Activated CD4-positive, alpha-beta T cell treated with anti-CD3 and anti-CD28 coated beads, Interleukin-2, Interleukin-4, amounts not matched to agents 100 ng/mL and 50 ng/mL, durations not matched to agents 16 hours and 8 hours (primary cell): ENCODE measurements at places on chromosomes 3 and 15.

GRCh38 chr3:98967758-98968157 is 66.3 kb upstream of the DCBLD2 start:
- DNase-seq, result no peak

- no peak for DNase-seq
Measured at GRCh38 chr15:66115568-66116206, 137.9 kb downstream of the MEGF11 start.

DNA sequence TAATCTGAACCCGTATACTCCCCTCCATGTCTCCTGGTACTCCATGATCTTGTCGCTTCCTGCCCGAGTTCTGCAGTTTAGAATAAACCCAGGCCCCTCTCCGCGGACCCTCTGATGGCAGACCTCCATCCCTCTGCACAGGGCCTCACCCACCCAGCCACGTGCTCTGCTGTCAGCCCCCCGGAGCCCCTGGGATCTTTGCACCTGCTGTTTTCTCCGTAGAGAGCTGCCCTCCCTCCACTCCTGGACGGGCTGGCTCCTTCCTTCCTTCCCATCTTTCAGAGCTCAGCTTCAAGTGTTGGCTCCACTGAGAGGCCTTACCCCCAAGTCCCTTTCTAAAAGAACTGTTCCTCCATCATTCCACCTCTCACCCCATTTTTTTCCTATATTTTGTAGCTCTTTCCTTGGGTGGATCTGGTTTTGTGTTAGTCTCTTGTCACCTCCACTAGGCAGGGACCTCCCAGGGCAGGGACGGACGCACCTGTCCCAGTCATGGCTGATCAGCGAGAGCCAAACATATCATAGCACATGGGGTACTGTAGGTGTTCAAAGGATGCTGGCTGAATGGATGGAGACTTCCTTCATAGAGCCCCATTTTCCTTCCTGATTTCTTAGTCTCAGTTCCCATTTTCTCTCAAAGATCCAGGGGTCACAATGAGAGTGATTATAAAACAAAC is 106.6 kb downstream of the VGLL4 start:
- no peak for DNase-seq

- peak; percentile 19 for DNase-seq
Measured at GRCh38 chr3:142098964-142099363, 50.4 kb downstream of the TFDP2 start.

GRCh38 chr3:18079062-18079461 is 336.6 kb upstream of the TBC1D5 start:
- DNase-seq, result no peak

- no peak for DNase-seq
Measured at GRCh38 chr15:81286621-81287121, 37.3 kb downstream of the STARD5 start.

DNA sequence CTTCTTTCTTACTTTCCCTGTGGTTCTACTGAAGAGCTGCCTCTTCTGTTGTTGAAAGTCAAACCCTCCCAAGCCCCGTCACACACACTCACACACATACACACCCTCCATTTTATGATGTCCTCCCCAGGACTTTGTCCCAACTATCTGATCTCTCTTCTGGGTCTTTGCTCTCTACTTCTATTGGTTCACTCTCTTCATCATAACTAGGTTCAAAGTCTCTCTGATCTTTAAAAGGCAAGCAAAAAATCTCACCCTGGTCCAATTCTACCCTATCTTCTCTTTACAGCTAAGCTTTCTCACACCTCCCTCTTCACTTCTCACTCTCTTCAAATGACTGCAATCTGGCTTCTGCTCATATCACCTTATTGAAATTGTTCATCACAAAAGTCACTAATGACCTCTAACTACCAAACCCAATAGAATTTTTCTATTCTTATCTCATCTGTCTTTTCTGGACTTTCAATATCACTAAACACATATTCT is 34.8 kb downstream of the LRRFIP2 start:
- DNase-seq, result peak; percentile 67

- no peak for DNase-seq
Measured at GRCh38 chr15:63502137-63502766, 2.1 kb upstream of the USP3 start.

- DNase-seq, result no peak
Measured at GRCh38 chr3:17738219-17738618, 4.2 kb downstream of the TBC1D5 start.

- DNase-seq, result no peak
Measured at GRCh38 chr15:77839970-77840905, 207.5 kb upstream of the LINGO1 start.

GRCh38 chr15:63210151-63211091 is 21.0 kb downstream of the RAB8B start:
- DNase-seq, result no peak

DNA sequence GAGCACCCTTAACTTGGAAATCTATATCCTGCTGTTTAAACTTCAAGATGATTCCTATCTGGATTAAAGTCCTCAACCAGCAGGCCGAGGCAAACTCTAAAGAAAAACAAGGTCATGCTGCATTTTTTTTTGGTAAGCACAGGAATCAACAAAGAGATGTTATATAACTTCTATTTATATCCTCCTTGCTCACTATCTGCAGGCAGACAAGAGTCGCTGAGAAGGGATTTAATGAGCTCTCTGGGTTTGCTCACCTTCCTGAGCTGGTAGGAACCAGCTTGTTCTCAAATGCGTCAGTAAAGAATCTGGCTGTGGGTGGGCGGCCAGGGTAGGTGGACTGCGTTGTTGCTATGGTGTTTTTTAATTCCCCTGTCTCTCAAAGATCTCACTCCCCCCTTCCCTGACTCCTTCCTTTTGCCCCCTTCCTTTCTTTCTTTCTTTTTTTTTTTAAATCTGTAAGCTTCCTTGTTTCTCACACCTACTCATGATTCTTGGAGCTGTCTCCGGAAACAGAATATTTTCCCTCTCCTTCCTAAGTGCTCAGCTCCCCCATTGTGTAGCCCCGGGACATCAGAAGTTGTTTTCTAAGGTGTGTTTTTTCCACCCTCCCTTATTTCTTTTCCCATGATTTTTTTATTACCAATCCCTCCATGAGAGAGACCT is 228.8 kb upstream of the BHLHE40 start:
- DNase-seq, result no peak

DNA sequence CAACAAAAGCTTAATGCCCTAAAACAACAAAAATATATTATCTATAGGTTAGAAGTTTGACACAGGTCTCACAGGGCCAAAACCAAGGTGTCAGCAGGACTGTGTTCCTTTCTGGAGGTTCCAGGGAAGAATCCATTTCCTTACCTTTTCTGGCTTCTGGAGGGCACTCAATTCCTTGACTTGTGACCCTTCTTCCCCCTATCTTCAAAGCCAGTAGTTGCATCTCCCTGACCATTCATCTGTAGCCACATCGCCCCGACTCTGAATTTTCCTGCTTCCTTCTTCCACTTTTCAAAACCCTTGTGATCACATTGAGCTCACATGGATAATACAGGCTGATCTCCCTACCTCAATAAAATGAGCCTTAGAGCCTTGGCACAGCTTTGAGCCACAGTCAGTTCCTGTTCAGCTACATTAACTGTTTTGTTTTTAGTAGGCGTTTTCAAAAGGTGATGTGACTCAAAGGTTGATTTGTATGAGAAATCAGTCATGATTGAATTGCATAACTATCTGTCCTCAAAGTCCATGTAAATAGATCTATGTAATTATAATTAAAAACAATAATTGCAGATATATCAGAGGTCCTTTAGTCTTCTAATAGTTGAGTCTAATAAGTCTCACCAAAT is 12.4 kb downstream of the PFN2 start:
- peak; percentile 56 for DNase-seq

DNA sequence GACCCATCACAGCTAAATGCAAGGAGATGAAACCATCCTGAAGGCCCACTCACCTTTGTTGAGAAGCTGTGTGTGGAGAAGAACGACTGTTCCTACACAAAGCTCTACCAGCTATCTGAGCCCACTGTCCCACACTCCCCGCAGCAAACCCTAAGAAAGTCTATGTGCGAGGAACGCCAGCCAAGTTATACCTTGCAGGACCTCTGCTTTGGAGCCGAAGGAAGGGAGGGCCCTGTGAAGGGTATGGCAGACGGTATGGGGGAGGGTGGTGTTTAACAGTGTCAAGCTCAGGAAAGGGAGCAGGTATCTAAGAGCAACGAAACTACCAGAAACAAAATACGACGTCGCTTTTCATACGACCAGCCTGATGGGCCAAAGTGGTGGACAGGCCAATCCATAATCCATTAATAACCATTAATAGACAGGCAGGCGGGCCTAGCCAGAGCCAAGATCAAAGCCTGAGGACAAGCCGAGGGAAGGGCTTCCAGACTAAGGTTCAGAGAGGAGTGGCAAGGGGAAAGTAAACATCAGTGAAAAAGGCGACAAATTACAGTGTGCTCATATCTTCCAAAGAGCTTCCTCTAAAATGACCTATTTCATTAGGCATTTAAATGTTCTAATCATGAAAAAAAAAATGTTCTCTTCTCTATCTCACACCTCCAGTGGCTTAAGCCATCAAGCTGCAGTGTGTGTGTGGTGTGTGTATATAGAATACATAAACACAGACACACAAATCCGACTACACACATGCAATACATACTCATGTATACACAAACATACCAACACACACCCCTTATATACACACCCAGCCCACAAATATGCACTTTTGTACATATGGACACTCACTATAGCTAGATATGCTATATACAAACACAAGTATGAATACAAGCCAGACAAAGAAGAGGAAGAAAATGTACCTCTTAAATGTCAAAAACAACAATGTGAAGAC is 43.9 kb downstream of the PTPN23 start:
- DNase-seq, result no peak

DNA sequence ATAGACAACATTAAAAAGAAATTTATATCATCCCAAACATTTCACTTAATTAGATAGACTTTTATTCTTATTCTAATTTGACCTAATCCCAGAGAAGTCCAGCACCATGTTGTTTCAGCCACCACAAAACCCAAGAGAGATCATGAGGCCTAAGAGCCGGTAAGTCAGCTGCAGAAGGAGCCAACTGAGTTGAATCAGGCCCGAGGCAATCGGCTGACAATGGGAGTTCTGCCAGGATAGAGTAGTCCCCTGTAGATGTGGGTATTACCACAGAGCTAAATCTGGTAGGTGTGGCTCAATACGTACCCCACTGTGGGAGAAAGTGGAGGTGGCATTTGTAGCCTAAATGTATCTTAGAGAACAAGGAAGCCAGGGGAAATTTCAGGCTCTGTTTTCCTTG is 49.7 kb upstream of the UMPS start:
- no peak for DNase-seq

DNA sequence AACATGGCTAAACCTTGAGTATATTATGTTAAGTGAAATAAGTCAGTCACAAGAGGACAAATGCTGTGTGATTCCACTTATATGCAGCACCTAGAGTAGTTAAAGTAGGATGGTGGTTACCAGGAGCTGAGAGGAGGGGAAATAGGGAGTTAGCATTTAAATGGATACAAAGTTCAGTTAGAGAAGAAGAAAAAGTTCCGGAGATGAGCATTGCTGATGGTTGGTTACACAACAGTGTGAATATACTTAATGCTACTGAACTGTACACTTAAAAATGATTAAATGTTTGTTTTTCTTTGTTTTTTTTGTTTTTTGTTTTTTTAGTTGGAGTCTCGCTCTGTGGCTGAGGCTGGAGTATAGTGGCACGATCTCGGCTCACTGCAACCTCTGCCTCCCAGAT is 67.7 kb upstream of the OSTN start:
- DNase-seq, result no peak

- no peak for DNase-seq
Measured at GRCh38 chr3:183826448-183827250, 1.3 kb upstream of the MAP6D1 start.

- DNase-seq, result no peak
Measured at GRCh38 chr3:65685621-65686235, 353.0 kb downstream of the MAGI1 start.

DNA sequence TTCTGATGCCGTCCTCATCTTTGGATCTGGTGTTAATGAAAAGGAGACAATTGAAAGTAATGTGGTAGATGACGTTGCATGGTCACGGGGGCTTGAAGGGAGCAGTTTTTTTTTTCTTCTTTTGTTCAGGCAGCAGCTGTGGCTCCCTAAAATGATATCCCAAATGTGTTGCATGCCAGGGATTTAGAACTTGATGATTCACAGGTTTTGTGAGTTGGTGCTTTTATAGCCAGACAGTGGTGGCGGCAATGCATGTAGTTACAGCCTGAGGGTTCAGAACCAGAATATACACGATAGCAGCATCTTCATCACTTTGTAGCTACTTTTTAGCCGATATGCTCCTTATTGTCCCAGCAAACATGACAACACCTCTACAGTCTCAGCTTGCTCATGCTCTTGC is 133.4 kb downstream of the CHST2 start:
- no peak for DNase-seq

DNA sequence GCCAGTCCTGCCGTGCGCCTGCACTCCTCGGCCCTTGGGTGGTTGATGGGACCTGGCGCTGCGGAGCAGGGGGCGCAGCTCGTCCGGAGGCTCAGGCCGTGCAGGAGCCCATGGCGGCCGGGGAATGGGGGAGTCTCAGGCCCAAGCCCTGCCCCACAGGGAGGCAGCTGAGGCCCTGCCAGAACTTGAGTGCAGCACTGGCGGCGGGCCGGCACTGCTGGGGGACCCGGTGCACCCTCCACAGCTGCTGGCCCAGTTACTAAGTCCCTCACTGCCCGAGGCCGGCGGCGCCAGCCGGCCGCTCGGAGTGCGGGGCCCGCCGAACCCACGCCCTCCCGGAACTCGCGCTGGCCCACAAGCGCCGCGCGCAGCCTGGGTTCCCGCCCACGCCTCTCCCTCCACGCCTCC is 190.9 kb upstream of the MME start:
- no peak for DNase-seq

DNA sequence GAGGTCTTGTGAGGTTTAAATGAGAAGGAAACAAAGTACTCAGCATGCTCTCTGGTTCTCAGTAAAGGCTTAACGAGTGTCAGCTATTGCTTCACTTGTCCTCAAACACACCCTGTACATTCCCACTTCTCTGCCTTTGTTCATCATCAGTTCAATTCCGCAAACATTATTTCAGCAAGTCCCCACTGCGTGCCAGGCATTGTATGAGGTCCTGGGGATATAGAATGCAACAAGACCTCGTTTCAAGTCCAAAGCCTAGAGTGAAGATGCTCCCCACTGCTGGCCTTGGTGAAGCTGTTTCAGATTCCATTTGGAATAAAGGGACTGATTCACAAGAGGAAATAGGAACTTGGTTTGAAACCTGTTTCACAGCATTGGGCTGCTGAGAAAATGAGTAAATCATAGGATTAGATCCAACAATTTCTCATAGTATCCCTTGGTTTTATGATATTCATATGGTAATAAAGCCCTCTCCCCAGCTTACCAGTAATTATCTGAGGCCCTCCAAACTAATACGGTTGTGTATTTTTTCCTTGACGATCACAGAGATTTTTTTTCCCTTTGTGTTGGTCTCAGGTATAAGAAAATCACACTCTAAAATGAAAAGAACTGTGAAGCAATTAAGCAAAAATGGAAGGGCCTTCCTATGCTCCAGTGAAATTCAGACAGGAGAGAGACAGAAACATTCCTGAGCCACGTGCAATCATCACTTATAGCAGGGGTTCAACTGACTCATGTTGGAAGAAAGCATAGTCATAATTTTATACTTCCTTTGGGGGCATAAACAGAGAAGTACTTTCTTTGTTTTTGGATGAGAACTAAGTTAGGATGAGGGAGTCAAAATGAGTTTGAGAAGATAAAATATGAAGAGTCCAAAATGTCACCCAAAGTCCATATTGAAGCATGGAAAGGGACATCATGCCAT is 258.6 kb downstream of the RORA start:
- no peak for DNase-seq
